ENCODE measurements at places on chromosomes 3 and 15.

DNA sequence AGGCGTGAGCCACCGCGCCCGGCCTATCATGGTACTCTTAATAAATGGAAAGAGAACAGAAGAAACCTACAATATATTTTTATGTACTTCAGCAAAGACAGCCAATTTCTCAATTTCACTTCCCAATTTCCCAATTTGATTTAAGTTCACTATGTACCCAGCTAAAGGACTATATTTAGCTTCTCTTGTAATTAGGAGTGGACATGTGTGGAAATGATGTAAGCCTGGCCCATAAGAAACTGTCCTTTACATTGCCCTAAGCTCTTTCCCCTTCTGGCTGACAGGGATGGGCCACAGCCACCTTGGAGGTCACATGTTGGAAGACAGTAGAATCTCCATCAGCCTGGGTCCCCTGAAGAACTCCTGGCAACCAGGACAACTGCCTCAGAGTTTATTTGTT, 6.2 kb downstream of the TMEM39A start:
- DNase-seq = no peak

GRCh38 chr3:50652709-50653108, 22.0 kb upstream of the DOCK3 start:
- no peak for DNase-seq

DNA sequence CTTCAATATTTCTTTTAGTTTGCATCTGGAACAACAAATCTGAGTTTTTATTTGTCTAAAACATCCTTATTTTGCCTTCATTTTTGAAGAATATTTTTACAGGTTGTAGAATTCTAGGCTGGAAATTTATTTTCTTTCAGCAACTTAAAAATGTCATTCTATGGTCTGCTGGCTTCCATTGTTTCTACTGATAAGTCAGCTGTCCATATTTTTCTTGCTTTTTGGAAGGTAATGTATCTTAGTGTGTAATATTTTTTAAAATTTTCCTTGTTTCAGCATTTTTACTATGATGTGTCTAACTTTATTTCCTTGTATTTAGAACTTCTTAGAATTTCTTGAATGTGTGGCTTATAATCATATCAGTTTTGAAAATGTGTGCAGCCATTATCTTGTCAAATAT, 37.0 kb downstream of the SEMA6D start:
- DNase-seq = no peak

- no peak for DNase-seq
Observed at GRCh38 chr3:47909607-47910006, 106.6 kb downstream of the MAP4 start.

- no peak for DNase-seq
Observed at GRCh38 chr3:187997946-187998561, 155.9 kb upstream of the LPP start.

DNA sequence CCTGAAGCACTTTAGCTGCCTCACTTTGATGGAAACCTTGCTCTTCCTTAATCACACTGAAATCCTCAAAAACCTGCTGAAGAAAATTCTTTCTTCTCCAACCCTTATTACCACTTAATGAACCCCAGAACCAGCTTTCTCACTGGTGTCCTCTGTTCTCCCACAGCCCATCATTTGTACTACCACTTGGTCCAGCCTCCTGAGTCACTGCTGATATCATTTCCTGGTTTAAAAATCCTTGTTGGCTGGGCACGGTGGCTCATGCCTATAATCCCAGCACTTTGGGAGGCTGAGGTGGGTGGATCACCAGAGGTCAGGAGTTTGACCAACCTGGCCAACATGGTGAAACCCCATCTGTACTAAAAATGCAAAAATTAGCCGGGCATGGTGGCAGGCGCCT, 418.6 kb upstream of the KCNMB2 start:
- no peak for DNase-seq

DNA sequence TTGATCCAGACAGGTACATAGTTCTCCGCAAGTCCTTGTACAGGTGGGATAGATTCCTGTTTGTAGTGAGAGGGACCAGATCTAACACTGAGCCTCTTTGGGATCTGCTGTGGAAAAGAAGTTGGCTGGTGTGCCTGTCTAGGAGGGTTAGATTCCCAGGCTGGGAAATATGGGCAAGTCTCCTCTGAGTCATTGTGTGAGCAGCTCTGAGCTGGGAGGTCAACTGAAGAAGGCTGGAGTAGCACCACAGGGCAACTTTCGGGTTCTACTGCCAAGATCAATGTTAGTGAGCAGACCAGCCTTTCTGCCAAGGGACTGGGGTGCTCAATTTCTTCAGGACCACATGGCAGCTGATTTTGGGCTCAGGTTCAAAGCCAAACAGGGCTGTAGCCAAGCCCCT, 33.4 kb downstream of the CLDN1 start:
- no peak for DNase-seq

- DNase-seq = no peak
Observed at GRCh38 chr3:33447958-33448357, 7.8 kb upstream of the UBP1 start.

GRCh38 chr15:72474466-72474911, 359 bp downstream of the ARIH1 start:
- no peak for DNase-seq

- no peak for DNase-seq
Observed at GRCh38 chr15:53203454-53203853, 413.3 kb upstream of the ONECUT1 start.

GRCh38 chr3:184377882-184378445, at the start of gene THPO:
Gene THPO, minus strand, starts transcription at chr3:184378207. Its CDS starts 1,948 bp downstream, at chr3:184376259.
- no peak for DNase-seq

DNA sequence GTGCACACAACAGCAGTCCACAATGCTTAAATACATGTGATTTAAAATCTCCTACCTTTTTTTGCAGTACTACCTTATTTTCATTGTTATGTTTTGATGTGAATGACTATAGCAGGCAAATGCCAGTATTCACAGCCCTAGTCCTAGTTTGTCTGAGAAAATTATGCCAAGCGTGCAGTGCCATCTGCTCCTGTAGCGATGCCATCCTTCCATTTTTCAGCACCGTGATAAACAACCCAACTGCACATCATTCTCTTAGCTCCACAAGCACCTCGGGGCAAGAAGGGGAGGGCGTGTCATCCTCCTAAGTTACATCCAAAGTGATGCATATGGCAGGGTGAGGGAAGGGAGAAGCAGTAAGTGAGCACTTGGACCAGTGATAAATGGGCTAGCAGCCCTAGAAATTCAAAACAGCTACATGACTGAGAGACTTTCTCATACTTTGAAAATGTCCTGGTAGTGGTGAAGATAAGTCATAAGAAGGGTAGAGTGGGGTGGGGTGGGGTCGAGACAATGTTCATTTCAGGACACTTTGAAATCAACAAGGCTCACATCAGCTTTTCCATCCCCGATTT, 198.8 kb downstream of the LSAMP start:
- DNase-seq = no peak

DNA sequence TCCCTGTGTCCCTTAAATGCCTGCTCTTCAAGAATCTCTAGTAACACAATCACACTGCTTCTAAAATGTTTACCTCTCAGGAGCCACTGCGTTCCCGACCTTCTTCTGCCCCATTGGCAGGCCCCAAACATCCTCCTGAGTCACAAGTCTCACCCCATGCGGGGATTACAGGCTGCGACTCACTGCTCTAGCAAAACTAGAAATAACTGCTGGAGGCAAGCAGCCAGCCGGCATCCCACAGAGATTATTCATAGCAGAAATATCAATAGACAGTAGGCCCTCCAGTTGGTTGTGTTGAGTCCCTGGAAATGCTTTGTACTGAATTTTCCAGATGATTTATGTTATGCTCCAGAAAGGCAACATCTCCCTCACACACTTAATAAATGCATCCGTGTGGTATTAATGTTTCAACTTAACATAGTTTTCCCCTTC, 64.8 kb downstream of the RFTN1 start:
- DNase-seq = peak; percentile 61

- DNase-seq = peak; percentile 50
Observed at GRCh38 chr3:11774296-11774877, 72.3 kb downstream of the TAMM41 start.

Measured in H54 (cell line).